DMS79 (cell line): ENCODE measurements at places on chromosomes 12 and 14.

- DNase-seq = no peak
Measured at GRCh38 chr14:76827696-76828296, 1.6 kb downstream of the LRRC74A start.

- DNase-seq = no peak
Measured at GRCh38 chr14:55780156-55780946, 200.3 kb downstream of the KTN1 start.

DNA sequence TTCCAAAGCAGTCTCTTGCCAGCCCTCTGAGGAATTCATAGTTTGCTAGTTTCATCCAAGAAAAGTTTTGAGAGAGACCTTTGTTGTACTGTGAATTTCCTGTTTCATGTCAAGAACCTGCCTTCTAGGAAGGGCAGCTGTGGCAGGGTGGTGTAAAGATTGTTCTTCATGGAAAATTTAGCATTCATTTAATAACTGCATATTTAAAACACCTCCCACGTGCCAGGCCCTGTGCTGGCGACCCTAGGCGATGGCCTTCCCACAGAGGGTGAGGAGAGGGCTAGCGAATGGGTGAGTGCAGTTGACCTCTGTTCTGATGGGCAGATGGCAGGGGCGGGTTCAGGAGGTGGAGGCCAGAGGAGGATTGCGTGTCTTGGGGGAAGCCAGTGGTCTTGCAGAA, 43.2 kb downstream of the MLXIP start:
- DNase-seq = no peak

DNA sequence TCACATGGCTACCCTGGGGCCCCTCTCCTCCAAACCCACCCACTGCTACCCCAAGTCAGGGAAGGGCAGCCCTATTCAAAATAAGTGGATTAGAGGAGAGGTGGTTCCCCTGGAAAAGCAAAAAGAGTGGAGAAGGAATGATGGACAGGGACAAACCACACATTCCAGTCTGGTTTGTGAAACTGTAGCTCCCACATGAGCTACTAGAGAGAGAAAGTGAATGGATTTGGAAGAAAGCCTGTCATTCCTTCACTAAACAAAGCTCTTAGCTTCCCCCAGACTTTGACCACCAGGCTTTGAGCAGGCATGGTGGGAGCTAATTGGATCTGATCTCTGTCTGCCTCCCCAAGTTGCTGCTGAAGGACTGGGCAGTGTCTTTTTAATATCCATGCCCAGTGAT, 28.0 kb downstream of the CCDC63 start:
- no peak for DNase-seq

- DNase-seq = no peak
Measured at GRCh38 chr14:49754570-49755097, 13.3 kb upstream of the KLHDC2 start.

DNA sequence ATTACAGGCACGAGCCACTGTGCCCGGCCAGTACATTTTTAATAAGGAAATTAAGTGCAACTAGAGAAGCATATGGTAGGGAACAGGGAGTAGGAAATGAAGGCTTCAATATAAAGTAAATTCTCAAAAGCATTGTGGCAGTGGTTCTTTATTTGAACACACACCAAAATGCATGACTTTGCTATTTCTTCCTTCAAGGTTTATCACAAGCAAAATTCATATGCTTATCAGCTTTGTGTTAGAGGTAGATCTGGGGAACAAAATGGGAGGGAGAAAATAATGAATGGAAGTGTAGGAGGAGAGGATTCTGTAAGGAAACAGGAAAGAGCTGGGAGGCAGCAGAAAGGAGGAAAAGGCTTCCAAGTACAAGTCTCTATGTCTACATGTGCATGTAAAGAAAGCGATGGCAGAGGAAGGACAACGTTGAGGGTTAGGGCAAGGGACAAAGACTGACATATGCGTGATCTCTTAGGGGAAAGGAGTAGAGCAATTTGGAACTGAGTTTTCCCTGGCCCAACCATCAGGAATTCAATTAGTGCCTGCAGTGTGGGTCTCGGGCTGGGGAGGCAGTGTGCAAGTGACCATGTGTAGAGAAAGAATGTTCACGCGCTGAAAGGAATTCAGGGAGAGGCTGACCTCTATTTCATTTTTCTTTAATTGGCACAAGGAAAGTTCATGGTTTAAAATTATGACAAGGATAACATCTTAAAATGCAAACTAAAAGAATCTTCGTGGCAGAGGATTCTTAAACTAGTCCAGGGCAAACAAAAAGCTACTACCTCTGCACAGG, 22.9 kb upstream of the RASSF8 start:
- DNase-seq = no peak

- DNase-seq = no peak
Measured at GRCh38 chr12:57135527-57136326, 7.4 kb downstream of the LRP1 start.

GRCh38 chr14:79318371-79318770, 892.9 kb downstream of the DIO2 start:
- DNase-seq = no peak

GRCh38 chr12:105466231-105466900, 135.9 kb downstream of the C12orf75 start:
- no peak for DNase-seq

- no peak for DNase-seq
Measured at GRCh38 chr12:120688527-120689071, 1.6 kb downstream of the MLEC start.

- DNase-seq = peak; percentile 48
Measured at GRCh38 chr14:70188659-70189455, at the start of gene SLC8A3. TSS of gene SLC8A3 (minus strand) at chr14:70188951. CDS start at chr14:70168422, 20,529 bp downstream.

DNA sequence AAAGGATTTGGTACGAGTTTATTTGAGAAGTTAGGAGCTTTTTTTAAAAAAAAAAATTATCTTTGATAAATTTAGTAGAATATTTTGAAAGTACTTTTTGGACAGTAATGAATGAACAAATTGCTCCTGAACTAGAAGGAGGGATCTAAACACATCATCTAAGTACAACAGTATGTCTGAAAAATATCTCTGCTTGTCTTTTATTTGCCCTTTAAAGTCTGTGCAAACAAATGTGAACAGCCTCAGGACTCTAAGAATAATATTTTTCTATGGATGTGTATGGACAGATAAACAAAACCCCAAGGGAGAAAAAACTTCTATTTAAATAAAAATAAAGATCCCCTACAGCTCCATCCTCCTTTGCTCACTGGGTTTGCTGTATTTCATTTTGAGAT, 19.5 kb downstream of the FBXL14 start:
- no peak for DNase-seq

GRCh38 chr12:12016284-12017100, 54.2 kb upstream of the BCL2L14 start:
- DNase-seq = no peak

- no peak for DNase-seq
Measured at GRCh38 chr12:91057368-91058165, at the start of gene KERA. TSS of gene KERA (minus strand) at chr12:91058024. CDS start at chr12:91056281, 1,743 bp downstream.

- no peak for DNase-seq
Measured at GRCh38 chr12:102372087-102372486, 108.3 kb downstream of the IGF1 start.

DNA sequence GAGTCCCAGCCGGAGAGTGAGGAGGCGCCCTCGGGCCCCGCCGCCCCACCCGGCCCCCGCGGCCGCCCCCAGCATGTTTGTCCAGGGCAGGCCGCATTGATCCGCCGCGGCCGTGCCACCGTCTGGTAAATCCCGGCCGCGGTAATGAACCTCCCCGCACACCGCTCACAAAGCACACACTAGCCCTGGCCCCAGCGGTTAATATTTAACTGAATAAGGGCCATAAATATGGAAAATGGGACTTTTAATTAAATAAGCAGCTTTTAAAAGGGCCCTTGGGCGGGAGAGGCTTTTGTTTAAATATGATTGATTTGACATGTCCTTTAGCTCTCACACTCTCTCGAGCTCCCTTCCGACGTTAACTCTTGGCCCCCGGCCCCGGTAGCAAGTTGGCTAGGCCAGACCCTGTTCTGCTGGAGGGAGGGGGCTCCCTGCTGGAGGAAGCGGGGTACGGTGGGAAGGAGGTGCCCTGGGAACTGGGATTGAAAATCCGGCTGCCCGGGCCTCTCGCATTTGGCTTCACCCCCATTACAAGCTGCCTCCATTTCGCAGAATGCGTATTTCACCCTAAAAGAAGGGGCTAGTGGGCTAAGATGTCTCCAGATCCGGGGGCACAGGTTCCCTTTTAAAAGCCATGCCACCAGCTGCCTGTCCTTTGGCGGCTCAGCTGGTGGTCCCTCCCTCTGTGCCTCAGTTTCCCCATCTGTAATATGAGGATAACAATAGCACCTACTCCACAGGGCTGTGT, 199.8 kb downstream of the RBM19 start:
- no peak for DNase-seq

DNA sequence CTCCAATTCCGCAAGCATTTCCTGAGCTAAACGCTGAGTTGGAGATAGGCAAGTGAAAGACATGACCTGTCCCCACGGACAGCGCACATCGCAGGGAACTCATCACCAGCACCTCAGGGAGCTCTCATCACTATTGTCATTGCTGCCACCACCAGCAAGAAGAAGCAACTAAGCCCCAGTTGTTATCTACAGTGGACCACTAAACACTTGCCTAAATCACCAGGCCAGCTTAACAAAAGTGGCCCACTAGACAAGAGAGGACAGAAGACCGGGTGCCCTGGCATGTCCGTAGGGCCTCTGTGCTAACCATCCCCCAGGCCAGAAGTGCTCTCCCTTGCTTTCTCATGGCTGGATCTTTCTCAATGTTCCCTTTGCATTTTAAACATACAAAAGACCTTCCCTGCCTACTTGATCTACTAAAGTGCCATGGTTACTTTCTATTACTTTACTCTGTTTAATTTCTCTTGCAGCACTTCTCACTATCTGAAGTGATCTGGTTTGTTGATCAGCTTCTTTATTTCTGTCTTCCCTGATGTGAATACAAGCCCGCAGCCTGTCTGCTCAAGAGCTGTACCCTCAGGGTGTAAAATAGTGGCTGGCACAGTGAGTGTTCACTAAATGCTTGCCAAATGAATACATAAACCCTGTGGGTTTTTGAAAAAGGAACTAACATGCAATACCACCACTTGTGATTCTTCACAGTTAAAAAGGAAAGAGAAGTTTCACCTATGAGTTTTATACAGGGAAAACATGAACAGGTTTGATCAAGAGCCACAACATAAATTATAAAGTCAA, 60.9 kb upstream of the RFLNA start:
- DNase-seq = no peak

GRCh38 chr12:46908936-46909635, 83.3 kb upstream of the SLC38A4 start:
- DNase-seq = no peak

- peak; percentile 95 for DNase-seq
Measured at GRCh38 chr12:93784339-93785086, 107.3 kb downstream of the CRADD start.

- no peak for DNase-seq
Measured at GRCh38 chr14:24857277-24857676, 192.7 kb downstream of the STXBP6 start.

GRCh38 chr12:65603438-65604351, 220.6 kb upstream of the HMGA2 start:
- no peak for DNase-seq

DNA sequence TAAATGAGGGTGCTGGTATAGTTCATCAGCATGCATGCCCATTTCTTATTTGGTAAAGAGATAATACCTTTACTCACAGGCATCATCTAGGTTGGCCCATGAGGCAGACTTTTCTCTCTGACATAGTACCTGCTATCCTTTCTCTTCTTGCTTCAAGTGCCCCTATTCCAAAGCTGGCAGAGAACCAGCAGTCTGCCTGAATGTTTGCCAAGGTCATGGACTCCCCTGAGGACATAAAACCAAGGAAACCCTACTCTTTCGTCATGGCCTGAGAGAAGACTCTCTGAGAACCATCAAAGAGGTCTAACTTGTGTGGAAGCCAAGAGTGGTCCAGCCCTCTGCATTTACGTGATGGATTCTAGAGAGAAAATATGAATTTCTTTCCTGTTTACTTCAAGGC, 11.9 kb downstream of the PPP1R36 start:
- DNase-seq = peak; percentile 97

DNA sequence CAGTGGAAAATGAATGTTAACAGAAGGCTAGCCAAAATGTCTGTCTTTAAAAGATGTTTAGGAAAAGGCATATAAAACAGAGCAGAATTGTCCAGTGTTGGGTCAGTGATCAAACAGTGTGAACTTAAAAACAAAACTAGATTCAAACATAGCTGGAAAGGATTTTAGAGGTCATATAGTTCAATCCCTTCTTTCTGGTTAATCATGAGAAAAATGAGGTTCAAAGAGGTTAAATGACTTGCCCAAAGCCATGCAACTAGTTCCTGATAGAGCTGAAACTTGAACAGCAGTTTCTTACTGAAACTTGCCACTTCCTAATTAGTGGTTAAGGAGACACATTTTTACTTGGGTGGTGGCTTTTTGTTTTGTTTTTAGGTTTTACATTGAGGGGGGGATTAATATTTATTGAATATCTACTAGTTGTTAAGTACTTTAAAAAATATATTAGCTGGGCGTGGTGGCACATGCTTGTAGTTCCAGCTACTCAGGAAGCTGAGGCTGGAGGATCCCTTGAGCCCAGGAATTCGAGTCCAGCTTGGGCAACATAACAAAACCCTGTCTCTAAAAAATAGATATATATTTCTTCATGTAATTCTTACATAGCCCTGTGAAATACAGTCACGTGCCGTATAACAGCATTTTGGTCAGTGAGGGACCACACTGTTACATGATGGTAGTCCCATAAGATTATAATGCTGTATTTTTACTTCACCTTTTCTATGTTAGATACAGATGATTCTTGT, 20.4 kb downstream of the ACVR1B start:
- no peak for DNase-seq

- no peak for DNase-seq
Measured at GRCh38 chr12:115213538-115214016, 529.6 kb upstream of the TBX3 start.

DNA sequence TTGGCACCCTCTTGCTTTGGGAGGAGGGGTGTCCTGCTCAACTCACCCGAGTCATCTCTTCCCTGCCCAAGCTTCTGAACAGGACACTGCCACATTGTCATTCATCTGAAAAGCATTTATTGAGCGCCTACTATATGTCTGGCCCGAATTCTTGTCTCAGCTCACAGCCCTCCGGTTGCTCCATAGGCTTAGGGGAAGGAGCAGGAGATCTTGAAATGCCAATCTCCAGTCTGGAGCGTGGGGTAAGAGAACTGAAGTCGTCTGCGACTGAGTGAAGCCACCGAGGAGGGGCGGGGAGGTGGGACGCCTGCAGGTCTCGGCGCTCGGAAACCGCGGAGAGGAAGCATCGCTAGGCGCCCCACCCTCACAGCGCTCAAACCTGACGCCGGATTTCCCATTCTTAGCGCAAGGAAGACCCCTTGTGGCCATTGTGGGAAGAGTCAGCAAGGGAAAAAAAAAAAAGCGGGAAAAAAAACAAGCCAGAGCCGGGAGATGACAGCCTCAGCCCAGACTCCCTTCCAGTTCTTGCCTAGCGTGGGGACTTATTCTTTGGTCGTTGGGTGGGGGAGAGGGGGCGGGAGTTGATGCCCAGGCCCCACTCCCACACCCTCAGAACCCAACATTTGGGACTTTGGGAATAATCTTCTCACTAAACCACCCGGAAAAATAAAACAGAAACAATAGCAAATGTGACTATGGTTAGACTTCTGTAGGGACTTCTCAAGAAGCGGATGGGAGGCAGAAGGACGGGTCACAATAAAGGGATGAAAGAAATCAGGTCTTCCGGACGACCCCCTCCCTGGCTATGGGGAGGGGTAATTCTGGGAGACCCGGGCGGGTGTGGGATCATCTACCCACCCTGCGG, 28.2 kb upstream of the SMUG1 start:
- DNase-seq = peak; percentile 75

GRCh38 chr14:72576258-72576657, 317.6 kb downstream of the DPF3 start:
- no peak for DNase-seq
